ENCODE measurements at places on chromosomes 4 and X.
A peak's percentile ranks its signal among the peaks of the same experiment; 100 is the strongest.

- DNase-seq = no peak
Observed at GRCh38 chr4:94766856-94767255, 9.1 kb downstream of the BMPR1B start.

DNA sequence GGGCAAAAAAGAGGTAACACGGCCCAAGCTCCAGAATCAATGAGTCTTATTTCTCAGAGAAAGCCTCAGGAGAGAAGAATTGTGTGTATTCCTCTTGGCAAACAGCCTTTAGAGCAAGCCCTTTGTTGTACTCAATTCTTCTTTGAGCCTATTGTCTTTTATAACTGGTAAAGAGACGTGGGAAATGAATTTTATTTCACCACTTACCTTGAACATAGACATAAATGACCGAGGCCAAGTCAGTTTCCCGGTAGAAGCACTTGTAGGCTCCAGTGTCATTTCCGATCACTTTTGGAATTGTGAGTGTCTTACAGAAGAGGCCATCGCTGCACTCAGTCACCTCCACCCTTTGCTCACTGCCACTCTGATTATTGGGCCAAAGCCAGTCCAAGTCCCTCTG is 7.0 kb downstream of the KDR start:
- DNase-seq = no peak

- no peak for DNase-seq
Observed at GRCh38 chrX:81202943-81203342, 1.0 kb downstream of the SH3BGRL start.

- no peak for DNase-seq
Observed at GRCh38 chr4:15250021-15250441, 177.8 kb upstream of the C1QTNF7 start.

- DNase-seq = no peak
Observed at GRCh38 chr4:15983610-15984009, 20.6 kb upstream of the FGFBP2 start.

DNA sequence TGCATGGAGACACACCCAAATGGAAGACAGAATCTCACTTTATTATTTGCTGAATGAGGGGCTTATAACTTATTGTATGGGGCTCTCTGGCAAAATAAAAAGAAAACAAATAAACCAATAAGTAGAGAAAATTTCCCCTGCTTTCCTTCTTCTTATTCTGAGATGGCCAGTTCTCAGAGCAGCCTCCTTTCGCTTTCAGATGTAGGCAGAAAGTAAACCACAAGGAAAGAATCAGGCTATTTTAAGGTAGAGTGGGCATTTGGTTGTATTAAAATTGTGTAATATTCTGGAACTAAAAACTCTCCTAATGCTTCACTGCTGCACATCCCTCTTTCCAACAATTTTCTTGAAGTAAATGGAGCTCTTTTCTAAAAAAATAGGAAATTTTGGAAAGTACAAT is 241.8 kb downstream of the GALNTL6 start:
- no peak for DNase-seq

GRCh38 chr4:91116861-91117260 is 989.7 kb downstream of the CCSER1 start:
- DNase-seq = no peak

- DNase-seq = no peak
Observed at GRCh38 chrX:35890699-35891098, 28.8 kb upstream of the CFAP47 start.

DNA sequence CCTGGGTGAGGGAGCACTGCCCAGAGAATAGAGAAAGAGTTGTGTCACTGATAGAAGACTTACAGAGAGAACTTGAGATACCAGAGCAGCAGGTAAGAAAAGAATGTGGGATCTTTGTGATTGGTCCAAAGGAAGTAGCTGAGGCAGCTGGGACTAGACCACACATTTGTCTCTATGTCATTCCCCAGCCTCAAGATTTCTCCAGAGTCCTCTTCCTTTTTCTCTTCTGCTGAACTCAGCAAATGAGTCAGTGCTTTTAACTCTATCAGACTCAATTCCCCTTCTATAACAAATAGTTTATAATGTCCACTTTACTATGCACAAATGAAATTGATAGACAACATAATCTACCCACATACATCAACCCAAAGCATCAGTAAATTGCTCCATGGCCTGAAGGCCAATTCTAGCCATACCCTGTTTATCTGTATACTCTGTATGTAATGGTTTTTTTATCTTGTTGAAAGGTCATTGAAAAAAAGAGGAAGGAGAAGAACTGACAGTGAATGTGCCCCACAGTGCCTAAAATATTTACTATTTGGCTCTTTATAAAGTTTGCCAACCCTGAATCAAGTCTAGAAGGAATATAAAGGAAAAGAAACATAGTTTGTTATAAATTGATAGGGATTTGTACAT is 38.2 kb downstream of the ETDC start:
- no peak for DNase-seq

GRCh38 chrX:103730147-103730795 is 19.6 kb downstream of the TMEM31 start:
- DNase-seq = no peak

DNA sequence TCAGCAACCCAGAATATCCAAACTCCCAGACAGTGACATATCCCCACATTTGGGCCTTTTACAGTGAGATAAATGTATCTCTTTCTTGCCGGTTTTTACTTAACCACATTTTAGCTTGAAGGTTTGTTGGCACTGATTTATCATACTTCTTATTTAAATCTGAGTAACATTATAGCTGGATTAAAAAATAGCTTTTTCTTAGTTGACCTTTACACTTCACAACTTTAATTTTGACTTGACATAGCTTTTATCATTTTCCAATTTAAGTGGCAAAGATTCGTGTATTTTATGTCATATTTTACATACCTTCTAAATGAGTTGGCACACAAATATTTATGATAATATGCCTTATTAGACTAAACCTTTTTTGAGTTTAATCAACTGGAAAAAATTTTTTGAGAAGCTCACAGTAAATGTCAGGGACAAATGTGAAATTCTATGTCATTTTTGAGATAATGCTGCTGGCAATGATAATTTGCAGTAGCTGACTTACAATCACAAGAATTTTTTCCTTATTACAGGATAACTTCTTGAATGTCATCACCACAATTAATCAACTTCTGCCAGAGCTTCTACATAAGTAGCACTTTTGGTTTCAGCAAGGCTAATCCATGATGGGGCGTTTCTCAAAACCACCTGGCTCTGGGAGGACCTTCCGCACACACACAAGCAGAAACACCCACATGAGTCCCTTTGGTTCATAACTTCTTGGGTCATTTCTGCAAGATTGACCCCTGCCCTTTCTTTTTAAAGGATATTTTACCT is 80.3 kb downstream of the SYTL5 start:
- DNase-seq = no peak

GRCh38 chr4:38203609-38204008 is 243.4 kb downstream of the PTTG2 start:
- DNase-seq = no peak

DNA sequence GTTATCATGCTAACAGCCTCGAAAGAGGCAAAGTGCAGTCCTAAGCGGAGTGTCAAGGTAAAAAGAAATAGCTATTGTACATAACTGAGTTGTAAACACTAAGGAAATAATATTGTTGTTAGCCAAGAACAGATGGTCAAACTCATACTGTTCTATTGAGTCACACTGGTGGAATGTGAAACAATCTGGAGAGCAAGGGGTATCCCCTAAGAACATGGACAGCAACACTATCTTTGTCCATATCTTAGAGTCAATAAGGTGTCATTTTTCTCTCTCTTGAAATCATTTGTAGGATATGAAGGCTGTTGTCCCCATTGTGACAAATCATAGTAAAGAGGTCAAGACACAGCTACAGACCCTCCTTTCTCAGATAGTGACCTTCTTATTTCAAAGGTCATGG is 4.5 kb upstream of the PDGFC start:
- DNase-seq = no peak

- no peak for DNase-seq
Observed at GRCh38 chr4:81550388-81550859, 78.7 kb upstream of the RASGEF1B start.

DNA sequence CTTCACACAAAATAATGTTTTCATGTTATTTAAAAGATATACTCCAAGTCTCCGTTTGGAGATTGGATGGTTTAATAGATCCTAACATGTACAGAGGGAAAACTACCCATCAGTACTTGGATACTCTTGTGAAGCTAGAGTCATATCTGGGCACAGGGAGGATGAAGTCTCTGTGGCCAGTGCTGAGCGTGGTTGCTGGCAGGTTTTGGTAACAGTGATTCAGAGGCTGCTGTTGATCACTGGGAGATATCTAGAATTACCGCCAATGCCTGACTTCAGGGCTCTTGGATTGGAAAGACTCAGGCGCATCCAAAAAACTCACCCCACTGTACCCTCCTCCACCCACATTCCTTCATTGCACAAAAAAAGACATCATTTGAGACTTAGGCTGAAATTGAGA is 107.2 kb upstream of the PGRMC2 start:
- no peak for DNase-seq

- DNase-seq = no peak
Observed at GRCh38 chr4:177105536-177105935, 204.1 kb upstream of the NEIL3 start.

GRCh38 chr4:180636696-180637404 is 1606.4 kb upstream of the TENM3 start:
- DNase-seq = no peak

DNA sequence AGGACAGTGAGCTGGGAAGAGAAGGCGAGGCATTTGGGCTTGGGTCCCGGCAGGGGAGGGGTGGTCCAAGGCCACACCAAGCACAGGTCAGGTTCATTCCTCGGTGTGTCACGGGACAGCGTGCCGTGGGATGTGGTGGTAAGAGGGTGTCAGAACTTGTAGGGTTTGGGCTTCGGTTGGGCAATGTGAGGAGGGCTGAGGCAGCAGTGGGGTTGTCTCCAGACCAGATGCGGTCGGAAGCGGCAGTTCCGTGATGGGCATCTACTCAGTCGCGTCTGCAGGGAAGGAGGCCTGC is 22.1 kb downstream of the ADRA2C start:
- no peak for DNase-seq

- no peak for DNase-seq
Observed at GRCh38 chrX:65300104-65300809, 234.3 kb downstream of the LAS1L start.

- no peak for DNase-seq
Observed at GRCh38 chr4:133565379-133565778, 416.3 kb downstream of the PCDH10 start.

DNA sequence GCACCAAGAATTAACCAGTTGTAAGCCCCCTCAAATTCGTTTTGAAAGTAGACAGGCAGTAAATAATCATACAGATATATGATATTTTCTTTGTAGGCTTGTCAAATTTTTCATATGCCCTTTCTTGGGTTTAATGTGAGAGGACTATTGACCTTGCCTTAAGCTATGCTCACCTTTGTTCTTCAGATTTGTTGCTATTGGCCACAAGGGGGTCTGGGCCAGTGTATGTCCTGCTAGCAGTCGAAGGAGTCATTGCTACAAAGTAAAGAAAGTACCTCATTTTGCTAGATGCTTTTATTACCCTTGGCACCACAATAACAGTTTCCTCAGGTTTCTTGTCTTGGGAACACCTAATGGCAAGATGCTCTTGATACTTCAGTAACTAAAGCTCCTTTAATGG is 51.7 kb downstream of the IGSF1 start:
- DNase-seq = no peak

DNA sequence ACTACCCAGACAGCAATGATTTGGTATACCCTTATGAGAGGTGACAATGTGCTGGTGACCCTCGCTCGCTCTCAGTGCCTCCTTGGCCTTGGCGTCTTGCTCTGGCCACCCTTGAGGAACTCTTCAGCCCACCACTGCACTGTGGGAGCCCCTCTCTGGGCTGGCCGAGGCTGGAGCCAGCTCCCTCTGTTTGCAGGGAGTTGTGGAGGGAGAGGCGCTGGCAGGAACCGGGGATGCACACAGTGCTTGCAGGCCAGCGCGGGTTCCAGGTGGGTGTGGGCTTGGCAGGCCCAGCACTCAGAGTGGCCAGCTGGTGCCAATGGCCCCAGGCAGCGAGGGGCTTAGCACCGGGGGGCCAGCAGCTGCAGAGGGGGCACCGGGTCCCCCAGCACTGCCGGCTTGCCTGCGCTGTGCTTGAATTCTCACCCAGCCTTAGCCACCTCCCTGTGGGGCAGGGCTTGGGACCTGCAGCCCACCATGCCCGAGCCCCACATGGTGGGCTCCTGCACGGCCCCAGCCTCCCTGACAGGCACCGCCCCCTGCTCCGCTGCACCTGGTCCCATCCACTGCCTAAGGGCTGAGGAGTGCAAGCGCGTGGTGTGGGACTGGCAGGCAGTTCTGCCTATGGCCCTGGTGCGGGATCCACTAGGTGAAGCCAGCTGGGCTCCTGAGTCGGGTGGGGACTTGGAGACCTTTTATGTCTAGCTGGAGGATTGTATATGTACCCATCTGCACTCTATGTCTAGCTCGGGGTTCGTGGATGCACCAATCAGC is 857.0 kb upstream of the IGFBP7 start:
- no peak for DNase-seq

DNA sequence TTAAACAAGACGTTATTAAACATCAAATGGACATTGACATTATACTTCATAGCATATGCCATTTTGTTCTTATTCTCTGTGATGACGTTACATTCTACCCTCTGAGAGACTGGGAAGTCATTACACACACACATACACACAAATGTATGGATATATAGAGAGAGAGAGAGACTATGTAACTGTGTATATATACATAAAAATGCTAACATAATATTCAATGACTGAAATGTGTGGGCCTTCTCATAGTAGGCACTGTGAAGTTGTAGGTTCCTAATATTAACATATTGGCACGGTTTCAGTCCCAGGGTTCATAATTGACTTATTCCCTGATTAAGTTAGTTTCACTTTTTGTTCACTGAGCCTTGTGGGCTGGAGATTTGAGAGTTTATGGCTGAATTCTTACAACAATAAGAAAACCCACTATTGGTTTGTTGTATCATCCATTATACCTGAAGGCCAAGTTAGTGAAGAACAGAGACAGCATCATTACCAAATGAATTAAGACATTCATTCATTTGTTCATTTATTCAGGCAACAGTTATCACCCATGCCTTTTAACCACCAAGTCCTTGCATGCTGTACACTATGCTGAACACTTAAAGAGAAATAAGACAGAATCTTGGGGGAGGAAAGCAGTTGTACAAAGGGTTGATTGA is 68.5 kb downstream of the GAB1 start:
- DNase-seq = no peak

- DNase-seq = no peak
Observed at GRCh38 chr4:20408611-20409010, 156.9 kb downstream of the SLIT2 start.

GRCh38 chrX:38149016-38149415 is 71.7 kb downstream of the SRPX start:
- DNase-seq = no peak

- peak; percentile 28 for DNase-seq
Observed at GRCh38 chrX:154526901-154527675, 11.1 kb upstream of the FAM3A start.

DNA sequence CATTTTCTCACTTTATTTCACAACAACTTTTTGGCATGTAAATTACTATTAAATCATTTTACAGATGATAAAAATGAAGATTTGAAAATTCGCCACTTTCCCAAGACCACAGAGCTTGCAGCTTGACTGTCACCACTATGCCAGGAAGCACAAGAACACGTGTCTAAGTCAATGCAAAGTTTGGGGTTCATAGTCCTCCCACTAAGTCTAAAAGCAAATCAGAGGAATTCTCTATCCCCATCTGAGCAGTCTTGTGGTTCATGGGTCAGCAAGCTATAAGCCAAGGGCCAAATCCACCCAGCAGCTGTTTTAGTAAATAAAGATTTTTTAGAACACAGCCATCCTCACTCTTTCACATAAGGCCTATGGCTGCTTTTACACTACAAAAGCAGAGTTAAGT is 833.3 kb upstream of the INTU start:
- DNase-seq = no peak

All from stimulated activated CD4-positive, alpha-beta T cell treated with anti-CD3 and anti-CD28 coated beads, Interleukin-15, amount 100 ng/mL, for 1 hour (primary cell).